PC-9 (cell line): ENCODE measurements at places on chromosomes 2 and 18. TPM values are rescaled to one million over a fixed set of nuclear protein-coding genes. Genes with fewer than 3 reads are reported as not detected.

The GNAL gene
- 0.98 and 3.3 TPM in 2 replicates for total RNA-seq

The LHCGR gene
- not detected in 2 replicates for total RNA-seq

The CXCR1 gene
- not detected in 2 replicates for total RNA-seq

The ICOS gene
- total RNA-seq = not detected in 2 replicates

The HMSD gene
- total RNA-seq = not detected in 2 replicates
